ENCODE measurements at places on chromosomes 1 and 21. TPM values are rescaled to one million over a fixed set of nuclear protein-coding genes. Genes with fewer than 3 reads are reported as not detected.

Gene RAB7B
- 1.3 TPM for total RNA-seq

Gene FAM229A
- 1.2 TPM for total RNA-seq

Gene RIMS3
- total RNA-seq: 0.09 TPM

Gene HSD11B1
- 1.2 TPM for total RNA-seq

Gene MRPL20
- 68.6 TPM for total RNA-seq

Gene IFI44
- 17.2 TPM for total RNA-seq

Gene OR14K1
- total RNA-seq: not detected

Gene BRDT
- total RNA-seq: not detected

Gene KIF21B
- 0.59 TPM for total RNA-seq

Gene C1QTNF12
- total RNA-seq: 0.92 TPM

Gene MPL
- total RNA-seq: not detected

Gene SAMD13
- total RNA-seq: 0.42 TPM

All from smooth muscle cell of the umbilical artery (primary cell).